ENCODE measurements at places on chromosomes 16 and 17.

GRCh38 chr16:27429330-27429871 lies 27.4 kb downstream of the IL21R start:
- no peak for DNase-seq

GRCh38 chr17:64779376-64780095 lies 117.4 kb upstream of the SMURF2 start:
- DNase-seq, result no peak

DNA sequence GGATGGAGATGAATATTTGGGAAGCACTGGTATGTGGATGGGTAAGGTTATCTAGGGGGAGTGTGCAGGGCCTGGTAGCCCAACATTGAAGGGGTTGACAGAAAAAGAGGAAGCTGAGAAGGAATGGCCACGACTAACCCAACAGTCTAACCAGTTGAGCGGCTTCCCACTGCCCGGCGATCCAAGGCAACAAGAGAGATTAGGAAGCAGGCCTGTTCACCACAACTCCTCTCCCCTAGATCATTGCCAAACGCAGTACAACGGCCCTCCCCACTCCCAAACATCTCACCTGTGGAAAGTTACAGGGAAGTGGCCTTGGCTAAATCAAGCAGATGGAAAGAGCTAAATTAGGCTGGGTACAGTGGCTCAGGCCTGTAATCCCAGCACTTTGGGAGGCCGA lies 11.2 kb upstream of the RANGRF start:
- no peak for DNase-seq

DNA sequence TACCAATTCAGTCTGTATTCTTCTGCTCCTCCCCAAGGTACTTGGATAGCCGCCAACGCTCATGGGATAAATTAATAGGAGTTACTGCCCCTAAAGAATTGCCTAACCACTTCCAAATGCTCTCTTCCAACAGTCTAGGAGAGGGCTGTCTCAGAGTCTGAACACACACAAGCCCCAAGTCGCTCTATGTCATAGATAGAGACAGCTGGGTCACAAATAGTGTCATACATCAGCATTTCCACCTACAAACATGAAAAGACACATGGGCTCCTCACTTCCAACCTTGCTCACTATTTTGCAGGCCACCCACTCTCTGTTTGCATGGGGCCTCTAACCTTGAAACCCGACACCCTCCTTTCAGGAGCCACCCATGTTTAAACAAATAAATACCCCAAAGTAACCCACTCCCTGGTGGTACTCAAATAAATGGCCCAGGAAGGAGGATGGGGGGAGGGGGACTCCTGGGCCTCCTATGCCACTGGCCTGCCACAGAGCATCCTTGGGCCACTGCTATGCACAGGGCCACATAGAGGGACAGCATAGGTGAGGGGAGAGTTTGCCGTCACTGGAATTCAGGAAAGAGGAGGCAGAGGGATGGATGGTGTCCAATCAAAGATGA lies 265.9 kb downstream of the SOX9 start:
- no peak for DNase-seq

GRCh38 chr16:2761472-2761871 lies 9.0 kb downstream of the SRRM2 start:
- DNase-seq, result no peak

DNA sequence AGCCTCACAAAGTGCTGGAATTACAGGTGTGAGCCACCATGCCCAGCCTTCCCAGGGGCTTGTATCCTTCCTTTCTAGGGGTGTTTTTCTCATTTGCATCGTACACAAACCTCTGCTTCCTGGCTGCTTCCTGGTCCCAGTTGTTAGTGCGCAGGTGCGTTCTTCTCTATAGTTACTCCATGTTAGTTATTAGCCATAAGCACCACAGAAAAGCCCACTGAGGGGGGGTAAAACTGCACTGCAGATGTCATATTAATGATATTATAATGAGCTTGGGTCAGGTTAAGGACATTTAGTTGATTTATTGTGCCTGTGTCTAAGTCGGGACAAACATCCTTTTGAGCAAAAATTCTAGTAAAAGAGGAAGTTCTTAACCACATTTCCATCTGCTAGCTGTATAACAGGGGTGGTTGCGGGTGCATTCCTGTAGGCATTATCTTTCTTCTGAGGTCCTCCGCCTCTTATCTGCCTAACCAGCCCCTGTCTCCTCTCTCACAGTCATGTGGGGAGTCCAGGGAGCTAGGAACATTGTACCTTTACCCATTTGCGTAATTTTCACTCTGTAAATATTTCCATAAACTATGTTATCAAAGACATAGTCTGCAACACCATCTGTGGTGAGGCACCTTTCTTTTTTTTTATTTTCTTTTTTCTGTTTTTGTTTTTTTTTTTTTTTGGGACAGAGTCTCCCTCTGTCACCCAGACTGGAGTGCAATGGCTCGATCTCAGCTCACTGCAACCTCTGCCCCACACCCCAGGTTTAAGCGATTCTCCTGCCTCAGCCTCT lies 23.6 kb upstream of the ATF7IP2 start:
- DNase-seq, result peak; percentile 7

All from CD4-positive, alpha-beta T cell treated with Interleukin-12 subunit alpha and Interleukin-12 subunit beta, for 1 hour (primary cell).